ENCODE measurements at places on chromosomes 5 and 9. TPM values are rescaled to one million over a fixed set of nuclear protein-coding genes. Genes with fewer than 3 reads are reported as not detected.

The NUTM2F gene
- total RNA-seq: not detected

The HSD17B4 gene
- total RNA-seq: 225 TPM

The PRELID1 gene
- 63.3 TPM for total RNA-seq

The GFRA3 gene
- not detected for total RNA-seq

The LCN1 gene
- total RNA-seq: not detected

The TMEM171 gene
- not detected for total RNA-seq

The PTGDS gene
- 141 TPM for total RNA-seq

The SVEP1 gene
- 140 TPM for total RNA-seq

The PCDHAC2 gene
- total RNA-seq: 10.0 TPM

The FOXD4L4 gene
- not detected for total RNA-seq

The IFNA21 gene
- not detected for total RNA-seq

The TESK1 gene
- total RNA-seq: 31.9 TPM

The C9orf57 gene
- not detected for total RNA-seq
